Suprapubic skin (tissue), 4 donors: ENCODE measurements at places on chromosomes 16 and 17. TPM values are rescaled to one million over a fixed set of nuclear protein-coding genes. Genes with fewer than 3 reads are reported as not detected.

DNA sequence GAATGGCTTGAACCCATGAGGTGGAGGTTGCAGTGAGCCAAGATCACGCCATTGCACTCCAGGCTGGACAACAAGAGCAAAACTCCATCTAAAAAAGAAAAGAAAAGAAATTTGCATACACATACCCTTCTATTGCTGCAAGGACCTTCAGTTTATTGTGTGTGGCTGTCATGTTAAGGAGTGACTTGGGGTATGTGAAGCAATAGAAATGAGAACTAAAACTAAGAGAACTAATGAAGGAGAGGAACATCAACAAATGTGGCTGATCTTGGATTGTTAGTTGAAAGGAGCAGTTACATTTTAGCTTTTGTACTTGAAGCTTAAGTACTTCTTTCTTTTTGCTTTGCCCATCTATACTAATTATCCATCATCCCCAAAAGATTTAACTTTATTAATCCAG is 12.7 kb upstream of the NSRP1 start:
- H3K27me3 ChIP-seq = no peaks in the 10 kb centered on the region
- H3K27ac ChIP-seq = no peak overlapping the region
- H3K36me3 ChIP-seq = no peaks in the 10 kb centered on the region
- DNase-seq = no peak
- no peak overlapping the region for H3K4me3 ChIP-seq

DNA sequence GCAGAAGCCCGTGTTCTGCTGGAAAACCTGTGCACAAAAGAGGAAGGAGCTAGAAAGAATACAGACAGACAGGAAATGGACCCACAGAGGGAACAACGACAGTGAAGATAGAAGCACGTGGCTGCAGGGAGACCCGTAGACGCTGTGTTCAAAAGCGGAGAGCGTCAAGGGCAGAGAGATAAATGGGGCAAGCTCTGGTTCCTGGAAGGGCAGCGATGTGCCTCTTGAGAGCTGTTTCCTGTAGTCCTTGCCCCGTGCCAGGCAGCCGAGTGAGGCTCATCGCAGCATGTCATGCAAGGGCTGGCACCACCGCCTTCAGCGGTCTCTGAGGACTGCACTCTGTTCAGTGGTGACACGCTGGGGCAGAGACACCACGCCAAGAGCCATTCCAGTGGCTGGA is 43.6 kb upstream of the CACNG5 start:
- H3K4me1 ChIP-seq = no peaks in the 10 kb centered on the region
- H3K4me3 ChIP-seq = no peak overlapping the region
- no peaks in the 10 kb centered on the region for H3K27me3 ChIP-seq
- H3K27ac ChIP-seq = no peak overlapping the region
- peaks cover 9% of the 10 kb centered on the region for H3K36me3 ChIP-seq

The CCDC57 gene
- total RNA-seq = 29.8 TPM

GRCh38 chr16:54318941-54319340 is 32.4 kb upstream of the IRX3 start:
- DNase-seq = no peak
- H3K4me1 ChIP-seq = no peaks in the 10 kb centered on the region
- no peak overlapping the region for H3K27ac ChIP-seq
- H3K4me3 ChIP-seq = no peak overlapping the region
- H3K27me3 ChIP-seq = no peaks in the 10 kb centered on the region

DNA sequence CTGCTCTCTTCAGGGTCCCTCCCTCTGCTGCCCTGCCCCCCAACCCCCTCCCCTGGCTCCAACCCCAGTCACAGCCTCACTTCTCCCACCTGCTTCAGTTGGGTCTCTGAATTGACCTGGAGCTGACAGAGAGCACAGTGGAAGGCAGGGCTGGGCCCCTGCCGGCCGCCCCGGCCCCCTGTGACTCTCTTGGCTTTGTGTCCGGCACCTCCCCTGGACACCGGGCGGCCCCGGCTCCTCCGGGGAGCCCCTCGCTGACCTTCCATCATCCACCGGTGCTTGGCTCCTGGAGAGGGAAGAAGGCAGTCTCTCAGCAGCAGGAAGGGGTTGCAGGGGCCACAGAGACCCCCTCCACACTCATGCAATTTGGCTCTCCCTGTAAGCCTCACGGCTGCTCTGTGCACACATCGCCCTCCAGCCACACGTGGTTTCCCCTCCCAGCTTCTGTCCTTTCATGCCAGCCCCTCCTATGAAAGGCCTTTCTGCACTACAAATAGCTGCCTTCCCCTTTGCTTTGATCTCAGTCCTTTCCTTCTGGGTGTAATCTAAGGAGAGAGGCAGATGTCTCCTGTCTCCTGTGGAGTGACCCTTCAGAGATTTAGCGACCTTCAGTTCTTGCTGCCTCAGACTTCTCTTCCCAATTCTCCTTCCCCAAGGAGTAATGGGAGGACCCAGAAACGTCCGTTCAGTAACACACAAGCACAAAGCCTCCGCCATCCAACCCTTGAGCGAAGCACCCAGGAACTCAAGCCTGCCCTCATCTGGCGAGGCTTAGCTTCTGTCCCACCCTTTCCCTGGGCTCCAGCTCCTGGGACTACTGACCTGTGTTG is 8.3 kb downstream of the NKIRAS2 start:
- no peak overlapping the region for H3K4me3 ChIP-seq
- H3K27me3 ChIP-seq = no peaks in the 10 kb centered on the region
- H3K4me1 ChIP-seq = peaks cover 15% of the 10 kb centered on the region
- DNase-seq = no peak

DNA sequence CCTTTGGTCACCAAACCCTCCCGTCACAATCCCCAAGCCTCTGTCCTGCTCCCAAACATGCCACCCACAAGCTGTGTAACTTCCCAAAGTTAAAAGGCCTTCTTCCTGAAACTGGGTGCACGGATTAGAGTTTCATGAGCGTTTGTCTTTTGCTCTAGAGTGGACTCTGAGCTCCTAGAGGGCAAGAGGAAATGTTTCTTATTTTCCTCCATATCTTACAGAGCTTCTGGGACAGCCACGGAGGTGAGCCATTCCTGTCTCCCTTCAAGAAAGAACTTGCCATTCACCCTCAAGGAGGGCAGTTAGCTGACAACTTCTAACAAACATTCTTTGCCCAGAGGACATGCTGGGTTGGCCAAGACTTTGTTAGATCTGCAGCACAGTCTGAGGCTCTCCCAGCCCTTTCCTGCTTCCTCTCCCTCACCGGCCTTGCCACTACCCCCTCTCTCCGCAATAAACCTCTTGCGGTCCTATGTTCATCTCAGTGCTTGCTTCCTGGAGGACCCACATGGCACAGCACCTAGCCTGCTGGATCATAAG is 2.6 kb upstream of the MYCBPAP start:
- no peaks in the 10 kb centered on the region for H3K27me3 ChIP-seq
- no peak overlapping the region for H3K4me3 ChIP-seq
- no peaks in the 10 kb centered on the region for H3K36me3 ChIP-seq
- H3K27ac ChIP-seq = no peak overlapping the region

- no peaks in the 10 kb centered on the region for H3K36me3 ChIP-seq
- no peaks in the 10 kb centered on the region for H3K27me3 ChIP-seq
- H3K27ac ChIP-seq = no peak overlapping the region
- DNase-seq = no peak
- H3K4me3 ChIP-seq = no peak overlapping the region
Measured at GRCh38 chr16:61945511-61945910, 90.7 kb downstream of the CDH8 start.

GRCh38 chr17:45155483-45155882 is 6.2 kb upstream of the HEXIM2 start:
- no peaks in the 10 kb centered on the region for H3K27me3 ChIP-seq
- peak overlapping the region; percentile 48 for H3K27ac ChIP-seq
- peaks cover 70% of the 10 kb centered on the region for H3K4me1 ChIP-seq
- H3K4me3 ChIP-seq = no peak overlapping the region
- peaks cover 2% of the 10 kb centered on the region for H3K36me3 ChIP-seq

- no peaks in the 10 kb centered on the region for H3K36me3 ChIP-seq
- no peaks in the 10 kb centered on the region for H3K27me3 ChIP-seq
- peaks cover 14% of the 10 kb centered on the region for H3K4me1 ChIP-seq
- no peak overlapping the region for H3K4me3 ChIP-seq
- no peak for DNase-seq
Measured at GRCh38 chr16:17392127-17392856, 78.5 kb downstream of the XYLT1 start.

DNA sequence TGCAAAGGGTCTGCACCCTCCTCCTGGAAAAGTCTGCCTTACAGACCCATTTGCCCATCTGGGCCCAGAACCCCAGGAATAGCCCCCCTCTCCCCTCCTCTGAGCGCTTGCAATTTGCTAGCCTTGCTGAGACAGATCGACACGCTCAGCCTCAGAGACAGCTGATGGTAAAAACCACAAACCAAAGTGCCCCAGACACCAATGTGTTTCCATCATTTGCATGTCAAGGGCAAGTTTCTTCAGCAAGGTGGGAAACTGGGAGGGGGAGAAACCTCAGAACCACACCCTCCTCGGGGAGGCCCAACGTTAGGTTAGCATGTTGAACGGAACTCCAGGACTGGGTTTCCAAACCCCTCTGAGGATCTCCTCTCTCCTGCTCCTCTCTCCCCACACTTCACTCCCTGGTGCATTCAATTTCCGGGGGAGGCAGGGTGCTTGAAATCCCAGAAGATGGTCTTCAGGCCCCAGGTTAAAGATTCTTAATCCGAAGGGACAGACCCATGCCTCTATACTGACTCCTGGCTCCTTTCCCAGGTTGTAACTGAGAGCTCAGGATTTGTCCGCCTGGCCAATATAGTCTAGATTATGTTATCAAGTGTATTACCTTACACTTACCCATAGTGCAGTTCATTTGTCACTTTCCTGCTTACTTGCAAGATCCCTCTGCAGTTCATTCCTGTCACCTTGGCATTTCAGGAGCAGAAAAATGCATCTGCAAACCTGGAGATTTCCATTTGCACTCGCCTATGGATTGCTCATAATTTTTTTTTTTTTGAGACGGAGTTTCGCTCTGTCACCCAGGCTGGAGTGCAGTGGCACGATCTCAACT is 1.3 kb upstream of the CUEDC1 start:
- H3K27me3 ChIP-seq = no peaks in the 10 kb centered on the region
- peak; percentile 35 for DNase-seq
- no peaks in the 10 kb centered on the region for H3K36me3 ChIP-seq
